AG08396 (cell line): ENCODE measurements at places on chromosomes 16 and 17.

DNA sequence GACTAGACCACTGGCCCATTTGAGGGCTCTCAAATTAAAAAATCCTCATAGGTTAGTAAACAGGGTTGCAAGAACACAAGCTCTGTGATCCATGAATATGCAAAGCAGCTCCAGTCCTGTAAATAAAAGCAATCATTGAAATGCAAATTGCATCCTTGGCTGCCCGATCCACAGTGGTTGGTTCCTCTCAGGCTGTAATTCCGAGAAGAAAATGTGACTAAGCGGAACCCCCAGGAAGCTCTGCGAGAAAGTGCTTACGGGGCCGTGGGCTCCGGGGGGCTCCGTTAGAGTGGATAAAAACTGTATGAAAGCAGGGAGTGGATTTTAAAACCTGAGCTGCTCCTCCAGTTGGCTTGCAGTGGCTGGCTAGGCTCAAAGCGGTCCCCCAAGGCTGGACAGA lies 2.5 kb downstream of the GPRC5B start:
- no peak for DNase-seq

DNA sequence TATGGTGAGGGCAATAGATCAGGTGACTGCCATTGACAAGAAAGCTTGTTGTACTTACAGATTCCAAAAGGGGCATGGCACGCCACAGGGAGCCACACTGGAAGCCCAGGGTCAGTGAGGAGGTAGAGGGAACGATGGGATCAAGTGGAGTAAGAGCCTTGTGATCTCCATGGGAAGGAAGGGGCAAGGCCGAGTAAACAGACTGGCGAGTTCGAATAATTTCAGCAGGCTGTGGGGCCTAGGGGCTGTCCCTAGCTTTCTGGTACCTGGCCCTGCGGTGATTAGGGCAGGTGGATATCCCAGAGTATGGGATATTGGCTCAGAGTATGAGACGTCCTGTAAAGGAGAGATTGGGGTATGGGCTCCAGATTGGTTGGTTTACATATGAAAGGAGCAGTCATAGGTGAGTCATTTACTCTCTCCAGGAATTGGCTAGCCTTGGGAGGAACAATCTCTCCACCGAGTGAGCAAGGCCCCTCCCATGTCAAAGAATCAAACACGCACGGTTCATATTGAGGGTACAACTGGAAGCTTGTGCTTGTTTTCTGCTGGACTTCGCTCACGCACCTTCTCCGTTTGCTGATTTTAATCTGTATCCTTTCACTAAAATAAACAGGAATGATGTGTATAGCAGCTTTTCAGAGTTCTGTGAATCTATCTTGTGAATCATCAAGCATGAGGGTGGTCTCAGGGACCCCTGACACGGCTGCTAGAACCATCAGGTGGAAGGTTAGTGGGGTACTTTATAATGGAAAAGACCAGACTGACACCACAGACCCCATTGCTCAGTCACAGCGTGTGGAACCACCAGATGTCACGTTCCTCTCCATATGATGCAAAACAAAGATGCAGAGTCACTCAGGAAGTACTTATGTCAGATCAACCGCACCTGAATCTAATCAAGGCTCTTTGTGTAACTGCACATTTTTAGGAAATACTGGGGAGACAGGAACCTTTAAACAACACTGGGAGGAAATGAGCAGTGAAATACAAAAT lies 27.9 kb downstream of the GABARAPL2 start:
- DNase-seq = peak; percentile 56

GRCh38 chr17:7177191-7177953 lies 1.8 kb downstream of the ASGR1 start:
- peak; percentile 91 for DNase-seq

DNA sequence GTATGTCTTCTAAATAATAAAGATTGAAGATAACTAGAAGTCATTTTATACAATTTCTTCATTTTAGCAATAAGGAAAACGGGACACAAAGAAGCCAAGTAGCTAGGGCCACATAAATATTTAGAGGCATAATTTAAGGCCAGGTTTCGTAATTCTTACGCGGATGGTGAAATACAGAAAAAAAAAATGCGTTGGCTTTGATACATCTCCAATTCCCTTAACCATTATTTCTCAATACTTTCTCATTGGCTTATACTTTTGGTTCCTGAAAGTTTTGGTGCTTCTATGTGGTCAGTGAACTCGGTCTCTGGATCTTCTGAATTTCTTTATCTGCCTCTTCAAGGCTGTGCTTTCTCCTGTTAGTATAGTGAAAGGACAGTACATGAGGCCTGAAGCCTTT lies 888.1 kb downstream of the KCNJ2 start:
- DNase-seq = no peak

DNA sequence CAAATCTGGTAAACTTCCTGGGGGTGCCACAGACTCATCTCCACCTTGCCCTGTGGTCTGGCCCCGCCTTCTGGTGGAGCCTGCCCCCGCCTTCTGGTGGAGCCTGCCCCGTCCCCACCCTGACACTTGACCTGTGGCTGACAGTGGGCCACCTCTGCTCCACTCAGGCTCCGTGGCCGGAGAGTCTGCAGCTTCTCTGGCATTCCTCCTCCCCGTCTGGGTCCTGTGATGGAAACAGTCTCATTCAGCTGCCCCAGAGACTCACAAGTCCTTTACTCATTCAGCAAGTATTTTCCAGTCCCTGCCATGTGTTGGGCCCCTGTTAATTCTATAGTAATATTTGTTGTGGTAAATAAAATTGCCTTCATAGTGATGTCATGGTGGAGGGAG lies 21.0 kb upstream of the G6PC1 start:
- DNase-seq = peak; percentile 63

- no peak for DNase-seq
Observed at GRCh38 chr17:29699283-29699682, 76.6 kb upstream of the CORO6 start.

GRCh38 chr16:4691666-4692412 lies 1.5 kb upstream of the NUDT16L1 start:
- DNase-seq = peak; percentile 14

DNA sequence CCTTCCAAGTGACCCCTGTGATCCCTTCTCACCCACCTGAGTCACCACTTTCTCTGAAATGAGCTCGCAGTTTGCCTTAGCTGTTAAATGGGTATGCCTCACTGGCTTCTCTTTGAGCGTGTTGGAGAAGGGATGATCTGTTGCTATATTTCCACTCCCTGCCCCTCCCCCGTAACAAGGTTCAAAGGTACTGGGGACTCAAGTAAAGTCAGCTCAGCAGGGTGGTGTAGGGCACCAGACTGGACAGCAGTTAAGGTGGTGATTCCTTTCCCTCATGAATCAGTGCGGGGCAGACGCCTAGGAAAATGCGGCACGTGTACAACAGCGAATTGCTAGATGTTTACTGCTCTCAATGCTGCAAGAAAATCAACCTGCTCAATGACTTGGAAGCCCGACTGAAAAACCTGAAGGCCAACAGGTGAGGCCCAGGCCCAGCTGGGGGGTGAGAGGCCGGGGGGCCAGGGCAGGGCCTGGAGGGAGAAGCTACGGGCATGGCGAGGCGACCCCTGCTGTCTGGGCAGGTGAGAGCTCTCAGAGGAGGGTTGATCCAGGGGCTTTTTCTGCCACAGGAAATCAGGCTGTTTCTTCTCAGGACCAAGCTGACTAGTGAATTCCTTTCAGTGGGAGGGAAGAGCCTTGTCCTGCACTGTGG lies 130.3 kb downstream of the RAB11FIP4 start:
- DNase-seq = no peak

DNA sequence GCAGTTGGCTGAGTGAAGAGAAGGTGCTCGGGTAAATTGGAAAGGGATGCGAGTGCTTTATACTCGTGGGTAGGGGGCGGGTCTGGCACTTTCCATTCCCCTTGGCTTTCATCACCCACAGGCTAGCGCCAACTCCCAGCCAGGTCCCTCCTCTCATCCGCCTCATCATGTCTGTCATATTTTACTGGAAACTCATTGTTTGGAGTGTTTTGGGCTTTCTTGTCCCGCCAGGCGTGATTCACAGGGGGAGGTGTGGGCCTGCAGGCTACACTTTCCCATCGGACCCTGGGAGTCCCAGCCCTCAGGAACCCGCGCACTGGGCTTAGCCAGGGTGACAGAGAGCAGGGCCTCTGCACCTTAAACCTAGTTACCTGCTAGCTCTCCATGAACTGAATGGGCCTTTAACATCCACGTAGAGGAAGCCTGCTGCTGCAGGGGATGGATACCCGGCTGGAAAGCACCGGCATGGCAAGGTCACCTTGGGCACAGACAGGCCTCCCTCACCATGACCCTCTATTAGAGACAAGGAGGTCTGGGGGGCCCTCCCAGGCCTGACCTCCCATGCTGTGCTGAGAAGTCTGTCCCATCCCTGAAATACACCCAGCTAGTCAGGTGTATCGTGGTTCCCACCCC lies at the start of gene KRT14:
KRT14 (minus strand) TSS at position 33 of the 633 bp plus-strand sequence. CDS start 61 bp downstream, outside the sequence.
- DNase-seq = no peak

GRCh38 chr16:22370038-22370820 lies 4.2 kb downstream of the CDR2 start:
- peak; percentile 46 for DNase-seq

DNA sequence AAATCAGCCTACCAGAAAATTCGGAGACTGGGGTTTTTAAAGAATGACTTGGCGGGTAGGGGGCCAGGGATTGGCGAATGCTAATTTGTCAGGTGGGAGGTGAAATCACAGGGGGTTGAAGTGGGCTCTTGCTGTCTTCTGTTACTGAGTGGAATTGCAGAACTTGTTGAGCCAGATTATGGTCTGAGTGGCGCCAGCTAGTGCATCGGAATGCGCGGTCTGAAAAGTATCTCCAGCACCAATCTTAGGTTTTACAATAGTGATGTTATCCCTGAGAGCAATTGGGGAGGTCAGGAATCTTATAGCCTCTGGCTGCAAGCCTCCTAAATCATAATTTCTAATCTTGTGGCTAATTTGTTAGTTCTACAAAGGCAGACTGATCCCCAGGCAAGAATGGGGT lies 762 bp upstream of the RBL2 start:
- no peak for DNase-seq

- DNase-seq = no peak
Observed at GRCh38 chr17:40561871-40562611, 3.2 kb downstream of the CCR7 start.

- DNase-seq = no peak
Observed at GRCh38 chr17:44187131-44187899, 543 bp downstream of the TMUB2 start.

DNA sequence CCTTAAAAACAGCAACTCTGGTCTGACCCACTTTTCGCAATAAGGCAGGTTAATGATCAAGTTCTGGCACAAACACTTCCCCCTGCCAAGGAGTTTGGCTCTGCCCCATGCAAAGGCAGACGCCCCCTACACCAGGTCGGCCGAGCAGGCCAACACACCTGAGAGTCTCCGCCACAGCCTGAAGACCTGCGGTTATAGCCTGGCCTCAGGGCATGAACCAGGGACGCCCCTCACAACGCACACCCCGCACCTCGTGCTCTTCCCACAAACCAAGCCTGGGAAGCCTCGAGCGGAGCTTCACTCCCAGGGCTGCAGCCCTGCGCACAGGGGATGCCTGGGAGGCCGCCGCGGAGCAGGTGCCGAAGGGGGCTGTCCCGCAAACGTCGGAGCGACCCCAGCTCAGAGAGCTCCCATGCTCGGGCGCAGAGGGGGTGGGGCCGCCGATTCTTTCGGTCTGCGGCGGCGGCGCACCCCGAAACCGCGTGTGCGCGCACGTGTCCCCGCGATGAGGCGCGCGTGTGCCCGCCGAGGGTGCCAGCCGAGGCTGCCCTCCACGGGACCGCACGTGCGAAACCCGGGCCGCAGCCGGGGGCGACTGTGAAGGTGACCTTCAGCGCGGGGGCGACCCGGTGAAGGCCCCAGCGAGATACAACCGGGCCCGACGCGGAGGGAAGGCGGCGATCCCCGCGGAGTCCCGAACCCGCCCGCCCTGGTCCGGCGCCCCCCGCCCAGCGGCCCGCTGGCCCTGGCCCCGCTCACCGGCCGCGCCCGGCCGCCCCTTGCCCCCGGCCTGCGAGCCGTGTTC lies 559 bp downstream of the CLUH start:
- peak; percentile 59 for DNase-seq

- DNase-seq = no peak
Observed at GRCh38 chr16:85753976-85754375, 3.1 kb upstream of the C16orf74 start.

GRCh38 chr17:41287050-41287449 lies 11.6 kb downstream of the KRTAP9-7 start:
- DNase-seq = no peak

DNA sequence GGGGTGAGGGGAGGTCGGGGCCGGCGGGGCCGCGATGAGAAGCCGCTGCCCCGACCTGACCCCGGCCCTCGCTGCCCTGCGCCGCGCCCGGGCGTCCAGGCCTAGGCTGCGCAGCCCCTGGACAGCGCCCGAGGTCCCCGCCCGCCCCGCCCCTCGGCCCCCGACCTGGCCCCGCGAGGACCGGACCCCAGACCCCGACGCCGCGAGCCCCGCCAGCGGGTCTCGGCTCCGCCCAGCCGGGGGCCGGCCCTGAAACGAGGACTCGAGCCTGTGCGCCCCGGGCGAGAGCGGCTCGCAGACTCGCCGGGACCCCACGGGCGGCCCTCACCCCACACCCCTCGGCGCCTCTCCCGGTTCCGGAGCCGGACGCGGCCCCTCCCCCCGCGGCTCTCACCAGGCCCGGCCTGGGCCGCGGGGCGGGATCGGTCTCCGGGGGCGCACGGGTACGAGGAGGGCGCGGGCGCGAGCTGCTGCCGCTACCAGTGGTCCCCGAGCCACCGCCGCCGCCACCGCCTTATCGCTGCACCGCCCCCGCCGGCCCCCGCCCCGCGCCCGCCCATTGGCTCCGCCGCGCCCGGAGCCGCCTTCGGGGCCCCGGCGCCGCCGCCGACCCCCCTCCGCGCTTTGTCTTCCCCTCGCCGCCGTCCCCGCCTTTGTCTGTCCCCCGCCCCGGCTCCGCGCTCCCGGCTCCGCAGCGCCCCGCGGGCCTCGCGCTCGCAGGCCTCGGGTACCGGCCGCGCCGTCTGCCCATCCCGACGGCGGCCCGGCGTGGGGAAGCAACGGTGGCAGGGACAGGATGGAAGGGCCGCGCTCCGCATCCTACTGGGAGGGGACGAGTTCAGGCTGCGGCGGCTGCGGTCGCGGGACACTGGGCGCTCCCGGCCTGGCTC lies at the start of gene LIMD2:
LIMD2 (minus strand) TSS at position 488 of the 890 bp plus-strand sequence. CDS start 827 bp downstream, outside the sequence.
- DNase-seq = peak; percentile 85

DNA sequence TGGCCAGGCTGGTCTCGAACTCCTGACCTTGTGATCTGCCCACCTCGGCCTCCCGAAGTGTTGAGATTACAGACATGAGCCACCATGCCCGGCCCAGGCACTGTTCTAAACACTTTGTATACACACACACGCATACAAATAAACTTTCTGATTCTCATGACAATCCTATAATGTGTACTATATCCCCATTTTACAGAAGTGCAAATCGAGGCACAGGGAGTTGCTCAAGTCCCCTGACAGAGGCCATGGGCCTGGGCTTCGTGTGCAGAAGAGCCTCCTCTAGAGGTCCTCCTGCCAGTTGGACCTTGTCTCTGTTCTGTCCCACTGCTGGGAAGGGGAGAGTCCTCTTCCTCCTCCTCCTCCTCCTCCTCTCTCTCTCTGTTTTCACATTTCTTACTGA lies 9.9 kb upstream of the GPRC5B start:
- DNase-seq = no peak

DNA sequence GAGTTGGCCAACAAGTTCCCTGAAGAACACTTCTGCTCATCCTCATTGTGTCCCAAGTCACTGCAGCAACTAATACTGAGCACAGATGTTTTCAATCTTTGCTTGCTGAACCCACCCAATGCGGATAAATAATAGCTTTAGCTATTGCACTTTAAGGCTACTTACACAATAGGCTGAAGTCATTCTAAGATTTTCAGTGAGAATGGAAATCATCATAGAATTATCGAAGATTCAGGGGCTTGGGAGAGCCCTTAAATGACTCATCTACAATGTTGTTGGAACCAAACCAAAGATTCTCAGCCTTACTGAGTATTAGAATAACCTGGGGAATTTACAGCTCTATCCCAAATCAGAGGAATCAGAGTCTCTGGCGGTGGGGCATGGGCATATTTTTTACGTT lies 51.2 kb downstream of the SYCE1L start:
- DNase-seq = no peak
